ENCODE measurements at places on chromosomes 3 and 15. TPM values are rescaled to one million over a fixed set of nuclear protein-coding genes. Genes with fewer than 3 reads are reported as not detected.

The TLR9 gene
- 0.39 TPM for total RNA-seq

The TMCC1 gene
- total RNA-seq = 26.2 TPM

The ONECUT1 gene
- total RNA-seq = 0.22 TPM

DNA sequence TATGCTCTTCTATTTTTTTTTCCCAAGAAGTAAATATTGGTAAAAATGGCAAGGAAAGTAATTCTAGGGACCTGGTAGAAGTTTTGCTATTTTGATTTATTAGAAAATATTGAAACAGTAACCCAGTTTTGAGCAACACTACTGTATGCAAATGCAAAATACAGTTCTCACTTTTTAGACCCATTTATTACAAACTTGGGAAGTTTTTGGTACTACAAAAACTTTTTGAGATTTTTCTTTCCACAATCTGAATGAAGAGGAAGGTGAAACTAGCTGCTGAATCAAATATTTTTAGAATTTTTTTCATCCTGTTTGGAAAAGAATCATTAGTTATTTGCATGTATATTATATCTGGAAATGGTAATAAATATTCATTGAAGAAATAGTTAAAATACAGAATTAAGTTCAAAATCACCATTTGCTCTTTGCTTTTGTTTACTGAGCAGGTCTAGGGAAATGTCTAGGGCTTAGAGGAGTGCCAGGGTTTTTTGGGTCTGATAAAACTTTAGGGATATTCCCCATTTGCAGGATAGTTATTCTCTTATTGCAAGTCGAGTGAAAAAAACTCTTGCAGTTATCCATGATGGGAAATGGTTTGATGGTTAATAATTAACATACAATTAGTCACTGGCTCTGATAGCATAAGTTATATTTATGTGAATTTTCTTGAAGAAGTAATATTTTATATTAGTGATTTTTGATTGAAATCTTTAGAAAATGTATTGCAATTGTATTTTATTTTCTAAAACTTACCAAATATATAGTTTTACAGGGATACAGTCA is 47.0 kb downstream of the TCF12 start:
- H3K27me3 ChIP-seq = no peaks in the 10 kb centered on the region
- H3K27ac ChIP-seq = no peak overlapping the region
- H3K4me1 ChIP-seq = peaks cover 36% of the 10 kb centered on the region

GRCh38 chr3:127484601-127485388 is 105.7 kb downstream of the TPRA1 start:
- no peak for DNase-seq
- no peaks in the 10 kb centered on the region for H3K4me1 ChIP-seq
- no peaks in the 10 kb centered on the region for H3K27me3 ChIP-seq

GRCh38 chr15:100307241-100308212 is 34.2 kb downstream of the ADAMTS17 start:
- H3K4me3 ChIP-seq = no peak overlapping the region
- no peaks in the 10 kb centered on the region for H3K27me3 ChIP-seq
- DNase-seq = no peak
- H3K4me1 ChIP-seq = no peaks in the 10 kb centered on the region
